Heart right ventricle (tissue), 16 donors: ENCODE measurements at places on chromosomes 1 and 21. TPM values are rescaled to one million over a fixed set of nuclear protein-coding genes. Genes with fewer than 3 reads are reported as not detected.
A peak's percentile ranks its signal among the peaks of the same experiment; 100 is the strongest.

DNA sequence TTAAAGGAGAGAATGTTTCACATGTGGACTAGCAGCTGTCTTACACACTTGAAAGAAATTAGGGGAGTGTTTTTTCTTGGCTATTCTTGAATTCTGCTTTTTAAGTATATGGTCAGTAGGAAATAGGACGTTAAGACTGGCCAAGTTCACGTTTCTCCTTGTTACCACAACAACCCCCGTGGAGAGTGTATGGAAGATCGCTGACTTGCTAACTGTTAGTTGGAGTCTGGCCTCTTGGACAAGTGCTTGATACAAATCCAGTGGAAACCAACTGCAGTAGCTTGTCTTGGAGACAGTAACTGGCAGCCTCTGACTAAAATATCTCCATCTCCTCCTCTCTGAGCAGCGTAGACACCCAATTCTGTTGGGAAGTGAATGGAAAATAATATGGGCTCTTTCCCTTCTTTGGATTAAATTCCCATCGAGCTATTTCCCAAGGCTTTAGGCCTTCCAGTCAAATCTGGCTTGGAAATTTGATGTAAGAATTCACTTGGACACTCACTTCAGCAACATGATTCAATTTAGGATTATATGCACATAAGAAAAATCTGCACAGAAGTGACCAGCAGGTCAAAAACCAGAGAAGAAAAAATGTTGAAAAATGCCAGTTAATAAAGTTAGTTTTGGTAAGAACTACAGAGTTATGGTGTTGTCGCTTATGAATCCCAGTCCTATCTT lies 3.6 kb upstream of the NFIA start:
- peak overlapping the region; percentile 74 for H3K4me3 ChIP-seq
- no peaks in the 10 kb centered on the region for H3K27me3 ChIP-seq
- peak overlapping the region; percentile 86 for H3K27ac ChIP-seq
- peaks cover 16% of the 10 kb centered on the region for H3K4me1 ChIP-seq
- no peaks in the 10 kb centered on the region for H3K36me3 ChIP-seq

DNA sequence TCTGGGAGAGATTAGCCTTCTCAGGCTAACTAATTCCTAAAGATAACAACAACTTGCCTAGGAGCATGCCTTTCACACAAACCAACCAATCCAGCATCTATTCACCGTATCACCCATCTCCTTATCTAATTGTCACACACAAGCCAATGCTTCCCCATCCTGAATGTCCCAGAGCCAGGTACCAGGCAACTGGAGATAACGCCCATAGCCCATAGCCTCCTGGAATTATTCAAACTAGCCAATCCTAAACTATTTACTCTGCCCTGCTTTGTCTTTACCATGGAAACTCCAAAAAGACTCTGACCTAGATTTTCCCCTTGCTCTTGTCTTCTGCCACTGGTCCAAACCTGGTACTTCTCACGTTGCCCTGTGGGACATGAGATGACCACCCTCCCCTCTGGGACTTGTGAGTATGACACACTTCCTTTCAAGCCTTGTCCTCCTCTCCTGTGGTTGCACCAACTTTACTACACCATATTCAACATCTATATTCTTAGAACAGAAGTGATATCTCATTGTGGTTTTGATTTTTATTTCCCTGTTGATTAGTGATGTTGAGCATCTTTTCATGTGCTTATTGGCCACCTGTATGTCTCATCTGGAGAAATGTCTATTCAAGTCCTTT lies 8.8 kb upstream of the ATG4C start:
- H3K27ac ChIP-seq, result no peak overlapping the region
- H3K36me3 ChIP-seq, result no peaks in the 10 kb centered on the region
- DNase-seq, result no peak
- H3K4me3 ChIP-seq, result no peak overlapping the region
- H3K27me3 ChIP-seq, result no peaks in the 10 kb centered on the region
- no peaks in the 10 kb centered on the region for H3K4me1 ChIP-seq

DNA sequence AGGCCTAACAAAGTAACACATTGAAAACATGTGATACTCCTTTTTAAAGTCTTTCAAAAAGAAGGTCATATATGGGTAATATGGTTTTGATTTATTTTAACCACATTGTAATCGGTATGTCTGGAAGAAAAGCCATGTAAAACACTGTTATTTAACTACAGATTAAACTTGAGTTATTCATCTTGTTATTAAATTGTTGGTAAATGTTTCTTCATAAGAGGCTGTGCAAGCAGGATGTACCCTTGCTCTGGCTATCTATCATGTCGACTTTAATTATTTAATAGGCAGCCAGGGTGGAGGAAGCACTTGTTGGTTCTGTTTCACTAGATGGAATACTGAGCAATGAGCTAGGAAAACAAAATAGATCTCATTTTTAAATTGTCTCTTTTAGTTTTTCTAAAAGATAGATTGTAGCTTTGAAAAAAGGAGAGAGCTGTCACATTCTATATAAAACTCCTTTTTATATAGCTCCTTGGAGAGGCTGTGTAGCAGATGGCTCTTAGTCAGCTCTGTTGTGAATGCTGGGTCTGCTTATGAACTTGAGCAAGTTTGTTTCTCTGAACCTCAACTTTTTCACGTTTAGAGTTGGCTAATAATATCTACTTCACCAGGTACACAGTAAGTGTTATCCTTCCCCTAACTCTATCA lies 39.5 kb downstream of the LRRC8B start:
- no peaks in the 10 kb centered on the region for H3K4me1 ChIP-seq
- DNase-seq, result no peak
- H3K27me3 ChIP-seq, result no peaks in the 10 kb centered on the region
- H3K4me3 ChIP-seq, result no peak overlapping the region

Gene F13B
- total RNA-seq, result not detected

GRCh38 chr1:155277070-155277901 lies at the start of gene HCN3:
Gene HCN3, plus strand, starts transcription at chr1:155277463. Its CDS starts 128 bp downstream, at chr1:155277591.
- H3K27ac ChIP-seq, result peak within 1 kb of the TSS; percentile 66
- peak; percentile 98 for DNase-seq
- H3K36me3 ChIP-seq, result no peaks in the 10 kb centered on the region
- H3K27me3 ChIP-seq, result no peaks in the 10 kb centered on the region
- H3K4me3 ChIP-seq, result peak within 1 kb of the TSS; percentile 62
- peaks cover 33% of the 10 kb centered on the region for H3K4me1 ChIP-seq

GRCh38 chr1:220188538-220188937 lies 83.7 kb downstream of the RAB3GAP2 start:
- DNase-seq, result no peak
- no peak overlapping the region for H3K27ac ChIP-seq
- no peaks in the 10 kb centered on the region for H3K4me1 ChIP-seq
- H3K36me3 ChIP-seq, result peaks cover 84% of the 10 kb centered on the region
- H3K4me3 ChIP-seq, result no peak overlapping the region
- no peaks in the 10 kb centered on the region for H3K27me3 ChIP-seq

GRCh38 chr1:206504363-206504713 lies 3.0 kb upstream of the RASSF5 start:
- H3K27me3 ChIP-seq, result no peaks in the 10 kb centered on the region
- H3K36me3 ChIP-seq, result no peaks in the 10 kb centered on the region
- no peak overlapping the region for H3K4me3 ChIP-seq
- no peak for DNase-seq
- H3K27ac ChIP-seq, result no peak overlapping the region

- H3K36me3 ChIP-seq, result no peaks in the 10 kb centered on the region
- no peak overlapping the region for H3K4me3 ChIP-seq
- no peaks in the 10 kb centered on the region for H3K27me3 ChIP-seq
- DNase-seq, result no peak
- H3K4me1 ChIP-seq, result peaks cover 53% of the 10 kb centered on the region
- no peak overlapping the region for H3K27ac ChIP-seq
These were observed 14.6 kb downstream of the SDC3 start for GRCh38 chr1:30893776-30894507.

DNA sequence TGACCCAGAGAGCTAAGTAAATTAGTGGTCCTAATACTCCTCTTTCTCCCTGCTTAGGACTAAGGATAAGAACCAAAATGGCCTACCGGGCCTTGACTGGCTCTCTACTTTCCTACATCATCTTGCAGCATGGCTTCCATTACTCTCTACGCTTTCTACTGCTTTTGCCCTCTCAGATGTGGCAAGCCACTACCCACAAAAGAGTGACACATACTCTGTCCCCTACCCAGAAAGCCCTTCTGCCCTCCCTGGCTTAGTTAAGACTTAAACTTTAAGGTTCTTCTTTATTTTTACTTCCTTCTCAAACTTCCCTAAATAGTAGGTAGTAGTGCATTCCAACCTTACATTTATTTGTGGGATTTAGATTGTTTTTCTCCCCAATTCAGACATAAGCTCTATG lies 228.1 kb downstream of the TPR start:
- peaks cover 5% of the 10 kb centered on the region for H3K36me3 ChIP-seq
- H3K4me1 ChIP-seq, result no peaks in the 10 kb centered on the region
- DNase-seq, result no peak
- no peak overlapping the region for H3K27ac ChIP-seq

DNA sequence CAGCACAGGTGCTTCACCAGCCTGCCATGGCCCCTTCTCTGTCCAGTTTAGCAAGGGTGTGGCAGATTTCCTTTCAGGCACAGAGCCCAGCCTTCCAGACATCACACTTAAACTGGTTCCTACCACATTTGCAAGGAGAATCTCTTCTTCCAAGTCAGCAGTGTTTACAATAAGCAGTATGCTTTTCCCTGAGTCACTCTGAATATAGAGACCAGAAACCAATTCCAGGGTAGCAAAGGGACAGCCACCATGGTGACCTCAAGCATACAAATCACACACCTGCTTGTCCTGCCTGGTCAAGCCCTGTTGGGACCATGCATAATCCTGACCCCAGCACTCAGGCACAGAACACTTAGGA lies 8.7 kb upstream of the CBR3 start:
- H3K36me3 ChIP-seq, result no peaks in the 10 kb centered on the region
- no peaks in the 10 kb centered on the region for H3K27me3 ChIP-seq
- DNase-seq, result no peak
- H3K4me3 ChIP-seq, result no peak overlapping the region
- peaks cover 11% of the 10 kb centered on the region for H3K4me1 ChIP-seq
- H3K27ac ChIP-seq, result no peak overlapping the region

- H3K36me3 ChIP-seq, result no peaks in the 10 kb centered on the region
- no peak overlapping the region for H3K4me3 ChIP-seq
- no peaks in the 10 kb centered on the region for H3K27me3 ChIP-seq
These were observed 93.0 kb upstream of the PBX1 start for GRCh38 chr1:164466001-164466421.

GRCh38 chr1:162218546-162218945 lies 149.1 kb downstream of the NOS1AP start:
- DNase-seq, result no peak
- H3K4me1 ChIP-seq, result peaks cover 29% of the 10 kb centered on the region
- H3K27ac ChIP-seq, result no peak overlapping the region
- no peaks in the 10 kb centered on the region for H3K36me3 ChIP-seq
- H3K27me3 ChIP-seq, result no peaks in the 10 kb centered on the region
- no peak overlapping the region for H3K4me3 ChIP-seq

Gene PTAFR
- 2.2 TPM for total RNA-seq

Gene ANKRD35
- total RNA-seq, result 1.2 TPM

GRCh38 chr1:170662561-170663403 lies 1.1 kb upstream of the PRRX1 start:
- no peak for DNase-seq
- H3K27me3 ChIP-seq, result no peaks in the 10 kb centered on the region
- H3K4me3 ChIP-seq, result peak overlapping the region; percentile 70
- H3K36me3 ChIP-seq, result no peaks in the 10 kb centered on the region
- peaks cover 2% of the 10 kb centered on the region for H3K4me1 ChIP-seq

Gene LCE1F
- not detected for total RNA-seq

DNA sequence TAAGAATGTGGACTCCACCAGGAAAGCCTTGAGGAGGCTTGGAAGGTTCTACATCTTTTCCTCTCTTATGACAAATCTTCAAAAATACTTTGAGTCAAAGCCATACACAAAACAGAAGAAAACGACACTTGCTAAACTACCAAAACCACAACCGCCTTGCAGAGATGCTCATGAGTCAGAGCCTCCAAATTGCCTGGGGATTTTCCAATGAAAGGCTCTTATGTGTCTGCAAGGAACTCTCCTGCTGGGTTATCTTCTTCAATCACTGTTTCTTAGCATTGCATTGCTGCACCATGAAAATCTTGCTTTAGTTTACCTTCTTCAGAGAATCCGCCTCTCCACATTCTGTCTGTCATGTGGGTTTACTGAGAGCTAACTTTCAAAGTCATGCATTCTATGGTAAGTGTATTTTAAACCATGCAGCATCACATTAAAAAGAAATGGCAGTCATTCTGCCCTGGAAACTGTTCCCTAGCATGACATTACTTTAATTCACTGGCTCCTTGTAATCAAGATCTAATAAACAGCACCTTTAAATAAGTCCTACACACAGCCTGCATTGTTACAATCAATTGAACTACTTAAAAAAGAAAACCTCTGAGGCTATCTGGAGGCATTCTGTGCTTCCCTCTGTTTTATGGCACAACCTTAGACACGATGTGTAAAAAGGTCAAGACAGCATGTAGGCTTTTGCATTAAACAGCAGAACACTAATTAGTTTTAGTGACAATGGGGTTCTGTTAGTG lies 210.0 kb upstream of the FOXD3 start:
- no peak overlapping the region for H3K4me3 ChIP-seq
- no peaks in the 10 kb centered on the region for H3K36me3 ChIP-seq
- H3K4me1 ChIP-seq, result no peaks in the 10 kb centered on the region
- no peak for DNase-seq
- H3K27me3 ChIP-seq, result peaks cover 23% of the 10 kb centered on the region

GRCh38 chr1:84913555-84913892 lies 20.5 kb upstream of the LPAR3 start:
- H3K4me3 ChIP-seq, result no peak overlapping the region
- no peaks in the 10 kb centered on the region for H3K36me3 ChIP-seq
- no peak for DNase-seq
- no peaks in the 10 kb centered on the region for H3K27me3 ChIP-seq

Gene NBPF14
- 6.7 TPM for total RNA-seq

- H3K27me3 ChIP-seq, result no peaks in the 10 kb centered on the region
- H3K27ac ChIP-seq, result peak overlapping the region; percentile 17
- no peak for DNase-seq
- H3K36me3 ChIP-seq, result no peaks in the 10 kb centered on the region
- peaks cover 91% of the 10 kb centered on the region for H3K4me1 ChIP-seq
- no peak overlapping the region for H3K4me3 ChIP-seq
These were observed 60.2 kb downstream of the PBX1 start for GRCh38 chr1:164619006-164619784.

DNA sequence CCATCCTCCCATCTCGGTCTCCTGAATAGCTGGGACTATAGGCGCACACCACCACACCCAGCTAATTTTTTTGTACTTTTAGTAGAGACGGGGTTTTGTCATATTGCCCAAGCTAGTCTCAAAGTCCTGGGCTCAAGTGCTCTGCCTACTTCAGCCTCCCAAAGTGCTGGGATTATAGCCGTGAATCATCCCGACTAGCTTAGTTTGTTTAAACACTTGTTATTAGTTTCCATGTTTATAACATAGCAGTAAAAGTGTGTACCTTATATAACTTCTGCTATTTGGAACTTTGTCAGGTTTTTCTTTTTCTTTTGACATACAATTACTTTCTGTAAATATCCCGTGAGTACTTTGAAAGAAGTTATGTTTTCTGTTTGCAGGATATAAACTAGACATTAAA lies 60.6 kb upstream of the C1orf21 start:
- no peaks in the 10 kb centered on the region for H3K27me3 ChIP-seq
- no peaks in the 10 kb centered on the region for H3K36me3 ChIP-seq
- DNase-seq, result no peak
- H3K4me3 ChIP-seq, result no peak overlapping the region
- H3K4me1 ChIP-seq, result peaks cover 21% of the 10 kb centered on the region
